ENCODE measurements at places on chromosomes 7 and 10.

GRCh38 chr10:74821501-74821900, 4.9 kb upstream of the KAT6B start:
- DNase-seq = peak; percentile 57

GRCh38 chr10:54905578-54906192, 104.7 kb upstream of the PCDH15 start:
- no peak for DNase-seq

DNA sequence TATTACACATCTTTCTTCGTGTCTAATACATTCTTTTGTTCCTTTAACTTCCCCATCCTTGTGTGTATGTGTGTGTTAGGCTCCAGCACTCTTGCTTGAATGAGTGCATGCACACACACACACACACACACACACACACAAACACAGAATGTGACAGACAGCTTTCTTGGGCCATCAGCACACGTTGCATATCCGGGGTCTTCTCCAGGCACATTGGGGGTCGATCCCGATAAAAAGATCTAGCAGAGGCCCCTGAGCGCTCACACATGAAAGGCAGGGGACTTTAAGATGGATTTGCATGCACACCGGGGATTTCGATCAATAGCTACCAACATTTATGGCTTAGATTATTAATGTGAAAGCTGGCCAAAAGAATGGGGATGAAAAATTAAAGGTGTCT, 4.5 kb downstream of the SKIDA1 start:
- no peak for DNase-seq

- DNase-seq = no peak
Measured at GRCh38 chr10:3960496-3960895, 175.5 kb upstream of the KLF6 start.

GRCh38 chr10:121324678-121325213, 273.5 kb downstream of the FGFR2 start:
- DNase-seq = peak; percentile 83

Data from HT-29 (cell line).